ENCODE measurements at places on chromosomes 12 and 14.

- DNase-seq = no peak
Observed at GRCh38 chr14:23763394-23763793, 127.2 kb downstream of the DHRS2 start.

GRCh38 chr12:66851134-66851533 is 172.3 kb upstream of the GRIP1 start:
- no peak for DNase-seq

DNA sequence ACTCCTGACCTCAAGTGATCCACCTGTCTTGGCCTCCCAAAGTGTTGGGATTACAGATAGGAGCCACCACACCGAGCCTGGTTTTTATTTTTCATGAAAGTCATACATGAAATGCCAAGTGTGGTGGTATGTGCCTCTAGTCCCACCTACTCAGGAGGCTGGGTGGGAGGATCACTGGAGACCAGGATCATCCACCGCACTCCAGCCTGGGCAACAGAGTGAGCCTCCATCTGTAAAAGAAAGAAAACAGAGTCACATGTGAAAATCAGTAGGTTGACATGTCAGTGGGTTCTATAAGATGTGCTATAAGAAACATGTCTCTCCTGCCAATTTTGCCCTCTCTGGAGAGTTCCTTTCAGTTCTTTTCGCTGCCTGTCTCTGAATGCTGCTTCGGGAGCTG is 28.2 kb downstream of the ANKRD9 start:
- DNase-seq = no peak

DNA sequence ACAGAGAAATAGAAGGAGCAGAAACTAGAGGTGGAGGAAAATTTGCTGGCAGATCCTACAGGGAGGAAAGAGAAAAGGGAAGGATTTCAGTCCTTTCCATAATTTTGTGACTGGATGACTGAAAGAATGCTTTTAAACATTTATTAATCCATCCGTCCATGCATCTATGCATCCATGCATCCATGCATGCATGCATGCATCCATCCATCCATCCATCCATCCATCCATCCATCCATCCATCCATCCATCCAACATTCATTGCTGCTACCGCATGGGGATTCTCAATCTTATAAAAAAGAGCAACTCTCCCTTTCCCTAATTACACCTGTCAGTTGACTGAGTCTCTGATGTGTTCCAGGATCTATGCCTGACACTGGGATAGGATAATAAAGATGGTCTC is 55.7 kb upstream of the NR2C1 start:
- no peak for DNase-seq

- DNase-seq = no peak
Observed at GRCh38 chr12:122452701-122453285, 30.3 kb upstream of the CLIP1 start.

- no peak for DNase-seq
Observed at GRCh38 chr12:2834581-2835491, at the start of gene NRIP2. NRIP2 (minus strand) TSS chr12:2835035; CDS start chr12:2834983, 52 bp downstream.

DNA sequence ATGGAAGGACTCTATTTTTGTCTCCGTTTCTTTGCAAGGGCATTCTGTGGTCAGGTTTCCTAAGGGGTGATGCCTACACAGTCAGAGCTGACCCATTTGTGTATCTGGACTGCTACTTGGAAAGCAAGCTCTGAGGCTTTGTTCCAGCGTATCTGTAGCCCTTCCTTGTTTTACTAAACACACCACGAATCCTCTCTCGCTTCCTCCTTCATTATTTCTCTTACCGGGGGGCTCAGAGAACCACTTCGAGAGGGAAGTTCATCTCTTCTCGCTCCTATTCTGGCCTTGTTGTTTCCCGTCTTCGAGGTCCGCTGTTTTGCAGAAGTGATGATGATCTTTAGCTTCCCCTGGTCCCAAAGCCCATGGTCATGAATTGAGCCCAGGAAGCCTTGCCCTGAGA is 164.7 kb downstream of the SSPN start:
- DNase-seq = no peak

DNA sequence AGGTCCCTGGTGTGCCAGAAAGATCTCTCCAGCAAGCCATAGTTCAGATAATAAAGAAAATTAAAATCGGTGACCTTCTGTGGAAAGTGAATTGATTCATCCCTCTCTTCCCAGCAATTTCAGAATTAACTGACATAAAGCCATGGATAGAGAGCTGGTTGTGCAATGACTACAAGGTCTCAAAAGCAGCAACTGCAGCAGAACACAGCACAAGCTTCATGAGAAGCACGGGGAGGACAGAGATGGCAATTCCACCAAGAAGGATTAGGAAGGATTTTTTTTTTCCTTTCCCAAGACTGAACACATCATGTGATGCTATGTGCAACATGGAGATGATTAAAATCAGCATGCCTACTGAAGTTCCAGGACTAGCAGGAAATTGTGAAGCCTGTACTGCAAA is 154.9 kb upstream of the PLEKHG7 start:
- DNase-seq = no peak

DNA sequence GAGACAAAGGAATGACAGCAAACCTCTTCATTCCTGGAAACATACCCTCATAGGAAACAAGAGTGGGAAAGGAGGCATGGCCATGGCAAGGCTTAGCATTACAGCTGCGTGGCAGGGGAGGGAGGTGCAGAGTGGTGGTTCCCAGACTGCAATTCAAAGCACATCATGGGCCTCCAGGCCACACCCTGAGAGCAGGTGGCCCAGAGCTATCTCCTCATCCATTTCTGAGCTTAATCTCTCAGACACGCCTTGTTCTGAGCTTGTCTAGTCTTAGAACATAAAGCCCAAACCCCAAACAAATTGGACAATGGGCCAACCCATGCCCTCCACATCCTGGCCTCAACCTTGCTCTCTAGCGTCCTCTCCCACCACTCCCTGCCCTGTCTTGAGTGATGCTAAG is 5.9 kb upstream of the KRT3 start:
- no peak for DNase-seq

DNA sequence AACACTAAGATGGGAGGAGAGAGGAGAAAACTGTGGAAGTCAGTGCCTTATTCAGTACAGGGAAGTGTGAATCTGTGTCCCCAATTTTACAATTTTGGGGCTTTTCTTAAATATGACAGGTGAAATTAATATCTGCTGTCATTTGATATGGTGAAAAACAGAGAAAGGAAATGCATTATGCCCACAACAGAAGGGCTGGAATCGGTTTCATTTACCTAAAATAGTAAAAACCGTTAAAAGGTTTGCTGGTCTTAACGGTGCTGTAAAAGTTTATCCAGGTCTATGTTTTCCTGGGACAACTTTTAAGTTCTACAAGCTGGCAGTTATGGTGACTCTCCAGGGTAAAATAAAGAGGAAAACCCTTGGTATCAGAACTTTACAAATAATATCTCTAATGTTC is 310.8 kb downstream of the FUT8 start:
- no peak for DNase-seq

- no peak for DNase-seq
Observed at GRCh38 chr12:97921979-97922722, 459.5 kb downstream of the RMST start.

DNA sequence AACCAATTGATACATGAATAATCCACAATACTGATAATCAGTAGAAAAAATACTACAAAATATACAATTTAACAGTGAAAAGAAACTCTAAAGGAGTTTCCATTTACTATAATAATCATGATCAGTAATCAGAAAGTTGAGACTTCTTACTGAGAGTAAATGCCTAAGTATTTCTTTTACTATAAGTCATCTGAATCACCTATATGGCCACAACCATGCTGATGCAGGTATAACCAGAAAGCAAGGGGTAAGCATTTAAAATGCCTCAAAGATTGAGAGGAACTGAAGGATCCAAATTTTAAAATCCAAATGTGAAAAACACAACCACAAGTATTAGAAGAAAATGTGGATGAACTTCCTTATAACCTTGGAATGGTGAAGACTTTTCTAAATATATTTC is 23.4 kb downstream of the CDK17 start:
- no peak for DNase-seq

DNA sequence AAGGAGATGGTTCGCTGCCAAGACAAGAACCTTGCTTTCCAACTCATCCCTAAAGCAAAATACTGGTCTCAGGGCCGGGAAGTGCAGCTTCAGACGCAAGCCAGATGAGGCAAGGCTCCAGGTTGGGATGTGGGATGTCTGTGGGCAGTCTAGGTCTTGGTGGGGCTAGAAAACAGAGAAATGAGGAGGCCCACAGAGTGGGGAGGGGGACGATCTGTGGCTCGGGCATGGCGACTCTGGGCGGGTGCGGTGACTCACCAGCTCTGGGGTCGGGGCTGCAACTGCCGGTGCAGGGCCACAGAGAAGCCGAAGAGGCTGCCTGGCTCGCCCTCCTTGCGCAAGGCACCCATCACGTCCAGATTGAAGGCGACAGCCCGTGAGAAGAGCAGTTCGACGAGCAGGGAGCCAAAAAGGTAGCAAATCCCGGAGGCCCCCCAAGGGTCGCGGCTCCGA is 459 bp downstream of the ITGA7 start:
- no peak for DNase-seq

GRCh38 chr12:4241592-4241991 is 32.0 kb upstream of the CCND2 start:
- no peak for DNase-seq

DNA sequence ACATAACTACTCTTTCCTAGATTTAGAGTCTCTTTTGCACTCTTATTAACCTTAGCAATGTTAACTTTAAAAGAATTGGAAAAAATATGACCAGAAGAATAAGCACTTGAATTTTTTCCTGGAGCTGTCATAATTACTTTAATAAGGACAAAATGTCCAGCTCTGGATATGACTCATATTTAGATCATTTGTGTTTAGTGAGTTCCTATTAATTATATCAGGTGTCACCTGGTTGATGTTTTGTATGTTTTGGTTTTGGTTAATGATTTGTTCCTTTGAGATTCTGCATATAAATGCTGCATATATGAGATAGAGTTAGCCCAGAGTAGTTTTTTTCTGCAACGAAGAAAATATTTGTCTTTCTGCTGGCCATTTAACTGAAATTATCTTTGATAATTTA is 5.1 kb downstream of the CLECL1 start:
- no peak for DNase-seq

DNA sequence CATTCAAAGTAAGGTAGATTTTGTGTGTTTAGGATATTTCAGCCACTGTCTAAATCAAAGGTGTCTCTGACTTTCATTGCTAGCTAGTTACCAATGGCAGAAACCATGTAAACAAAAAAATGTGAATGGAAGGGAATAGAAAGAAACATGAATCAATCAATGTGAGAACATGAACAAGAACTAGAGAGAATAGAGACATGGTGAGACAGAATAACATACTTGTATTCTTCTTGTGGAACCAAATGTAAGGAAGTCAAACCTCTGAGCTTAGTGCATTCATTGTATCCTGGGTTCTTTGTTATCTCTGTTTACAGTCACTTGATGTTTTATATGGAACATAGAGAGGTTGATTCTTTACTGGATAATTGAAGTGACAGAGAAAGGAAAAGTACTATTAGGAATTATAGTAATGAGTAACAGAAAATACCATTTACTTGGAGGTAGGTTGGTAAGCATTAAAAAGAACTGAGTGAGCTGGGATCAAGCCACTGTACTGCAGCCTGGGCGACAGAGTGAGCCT is 2.6 kb upstream of the WNK1 start:
- DNase-seq = no peak

DNA sequence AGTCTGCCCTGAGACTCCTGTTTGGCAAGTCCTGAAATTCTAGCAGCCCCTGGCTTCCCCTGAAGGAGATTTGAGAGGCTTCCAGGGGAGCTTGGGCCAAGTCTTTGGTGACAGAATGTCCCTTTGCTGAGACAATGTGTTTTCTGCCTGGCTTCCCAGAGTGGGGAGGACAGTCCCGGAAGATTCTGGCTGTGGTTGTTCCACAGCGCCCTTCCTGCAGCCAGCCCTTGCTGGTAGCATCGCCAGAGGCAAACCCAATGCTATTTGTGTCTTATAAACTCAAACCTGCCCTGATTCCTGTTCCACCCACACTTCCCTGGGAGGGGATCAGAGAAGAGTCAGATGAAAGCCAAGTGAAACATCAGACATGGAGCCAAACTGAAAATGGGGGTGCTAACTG is 56.4 kb upstream of the OAS1 start:
- no peak for DNase-seq

DNA sequence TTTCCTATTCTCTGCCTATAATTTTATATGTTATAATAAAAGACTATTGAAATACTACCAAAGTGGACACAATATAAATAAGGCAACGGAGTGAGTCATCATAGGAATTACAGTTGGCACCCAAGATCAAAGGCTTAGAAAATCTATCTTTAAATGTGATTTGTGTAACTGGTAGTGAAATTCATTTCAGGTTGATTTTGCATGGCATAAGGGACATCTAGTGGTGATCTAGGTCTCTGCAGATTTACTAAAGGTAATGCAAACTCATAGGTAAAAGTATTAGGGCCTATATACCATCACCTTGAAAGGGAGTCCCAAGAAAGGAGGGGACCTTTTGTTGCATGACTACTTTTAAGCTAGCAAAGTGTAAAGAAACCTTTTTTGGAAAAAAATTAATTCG is 527.2 kb downstream of the NRXN3 start:
- peak; percentile 76 for DNase-seq

DNA sequence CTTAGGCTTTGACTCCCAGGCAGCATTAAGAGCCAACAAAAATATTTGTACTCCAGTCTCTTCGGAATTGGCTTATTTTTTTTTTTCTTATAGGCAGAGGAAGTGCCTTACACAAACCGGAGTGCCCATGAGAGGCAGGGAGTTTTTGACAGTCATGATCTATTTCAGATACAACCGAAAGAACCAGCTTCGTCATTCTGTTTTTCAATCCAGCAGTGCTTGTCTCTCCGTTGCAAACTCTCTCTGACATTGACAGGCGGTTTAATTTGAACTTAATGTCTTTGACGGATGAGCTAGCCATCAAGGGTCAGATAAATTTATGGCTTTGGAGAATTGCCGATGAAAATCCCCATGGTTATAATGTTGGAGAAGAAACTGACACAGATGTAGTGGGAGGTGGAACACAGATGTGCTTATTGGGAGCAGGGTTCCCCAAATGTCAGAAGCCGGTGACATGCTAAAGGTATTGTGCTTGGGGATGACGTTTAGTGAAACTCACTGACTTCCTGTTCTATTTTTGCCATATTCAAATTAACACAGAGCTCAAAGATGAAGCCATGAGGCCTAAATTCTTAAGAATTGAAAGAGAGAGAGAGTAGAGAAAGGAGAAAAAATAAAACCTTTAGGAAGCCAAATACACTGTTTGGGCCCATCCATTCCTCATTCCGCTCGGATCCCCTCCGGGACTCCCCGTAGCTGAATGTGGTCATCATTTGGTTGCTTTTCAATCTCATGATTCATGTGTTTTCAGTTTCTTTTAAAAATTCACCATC is 59.7 kb downstream of the PLXNC1 start:
- DNase-seq = peak; percentile 93

- DNase-seq = no peak
Observed at GRCh38 chr14:31010935-31011334, 14.5 kb upstream of the AP4S1 start.

GRCh38 chr14:33799705-33800570 is 150.9 kb downstream of the EGLN3 start:
- DNase-seq = no peak
